Trophoblast cell (in vitro differentiated cells and primary cell): ENCODE measurements at places on chromosomes 6 and 20.
A peak's percentile ranks its signal among the peaks of the same experiment; 100 is the strongest.

DNA sequence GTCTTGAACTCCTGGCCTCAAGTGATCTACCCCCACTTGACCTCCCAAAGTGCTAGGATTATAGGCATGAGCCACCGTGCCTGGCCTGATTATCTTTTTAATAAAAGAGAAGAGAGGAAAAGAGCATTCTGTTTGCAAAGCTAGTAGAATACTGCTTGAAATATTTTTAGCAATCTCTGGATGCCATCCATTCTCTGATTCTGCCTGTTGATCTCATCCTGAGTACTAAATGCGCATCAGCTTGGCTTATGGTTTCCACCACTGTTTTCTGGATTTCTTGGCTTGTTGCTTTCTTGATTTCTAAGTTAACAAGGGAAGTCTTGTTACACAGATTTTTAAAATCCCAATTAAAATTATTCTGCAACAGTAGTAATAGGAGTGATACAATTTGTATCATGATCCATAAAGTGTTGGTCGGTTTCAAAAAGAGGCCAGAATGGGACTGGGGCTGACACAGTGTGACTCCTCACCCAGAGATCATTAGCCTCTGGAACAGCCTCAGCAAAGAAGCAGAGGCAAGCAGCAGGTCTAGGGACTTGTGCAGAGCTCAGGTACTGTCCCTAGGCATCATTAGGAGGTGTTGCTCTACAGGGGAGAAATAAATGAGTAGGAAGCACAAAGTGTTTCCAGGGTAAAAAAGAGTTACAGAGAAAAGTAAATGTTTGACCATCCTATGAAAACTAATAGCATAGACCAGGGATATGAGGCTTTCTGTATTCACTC, 17.8 kb upstream of the SLC16A10 start:
- no peak overlapping the region for H3K4me3 ChIP-seq
- DNase-seq = no peak
- H3K4me1 ChIP-seq = peaks cover 3% of the 10 kb centered on the region
- no peak overlapping the region for H3K27ac ChIP-seq
- H3K36me3 ChIP-seq = no peaks in the 10 kb centered on the region

- H3K4me3 ChIP-seq = no peak overlapping the region
- H3K4me1 ChIP-seq = peaks cover 19% of the 10 kb centered on the region
- H3K27me3 ChIP-seq = no peaks in the 10 kb centered on the region
- peak overlapping the region; percentile 59 for H3K27ac ChIP-seq
These were observed 19.5 kb upstream of the SLC22A16 start for GRCh38 chr6:110495949-110496348.

GRCh38 chr20:50772420-50773185, 22.3 kb upstream of the BCAS4 start:
- H3K4me1 ChIP-seq = peaks cover 3% of the 10 kb centered on the region
- H3K27ac ChIP-seq = no peak overlapping the region
- DNase-seq = no peak

DNA sequence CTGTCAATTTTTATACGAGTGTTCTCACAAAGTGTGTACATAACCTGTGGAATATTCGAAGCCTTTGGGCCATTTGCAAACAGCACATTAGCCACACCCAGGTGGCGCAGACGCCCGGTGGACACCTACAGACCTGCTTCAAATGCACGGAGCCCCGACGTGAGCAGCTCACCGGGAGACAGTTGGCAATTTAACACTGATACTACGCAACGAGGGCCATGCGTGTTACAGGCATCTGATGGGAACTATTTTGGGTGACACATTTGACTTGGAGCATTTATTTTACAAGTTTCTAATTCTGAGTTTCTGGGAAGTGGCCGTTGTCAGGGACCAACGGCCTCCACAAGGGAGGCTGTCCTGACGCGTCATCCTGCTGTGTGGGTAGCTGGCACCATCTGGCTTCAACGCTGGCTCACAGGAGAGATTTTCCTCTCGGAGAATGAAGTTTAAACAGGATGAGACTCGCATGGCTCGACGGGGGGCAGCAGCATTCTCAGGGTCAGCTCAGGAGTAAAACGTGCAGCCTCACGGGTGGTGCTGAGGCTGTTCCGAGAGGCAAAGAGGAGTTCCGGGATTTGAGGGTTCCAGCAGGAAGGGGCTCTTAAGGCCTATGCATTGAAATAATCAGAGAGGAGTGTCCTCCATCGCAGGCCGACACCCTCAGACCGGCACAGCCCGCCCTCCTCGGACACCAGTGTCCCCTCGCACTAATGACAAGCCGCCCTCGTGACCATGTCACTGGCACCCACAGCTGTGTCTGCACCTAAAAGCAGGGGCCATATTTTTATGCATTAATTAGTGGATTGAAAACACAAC, 207.4 kb downstream of the DLL1 start:
- no peak for DNase-seq
- H3K4me1 ChIP-seq = no peaks in the 10 kb centered on the region
- no peak overlapping the region for H3K27ac ChIP-seq
- H3K36me3 ChIP-seq = no peaks in the 10 kb centered on the region
- no peak overlapping the region for H3K4me3 ChIP-seq

- no peak overlapping the region for H3K4me3 ChIP-seq
- no peaks in the 10 kb centered on the region for H3K36me3 ChIP-seq
- H3K27ac ChIP-seq = no peak overlapping the region
- no peaks in the 10 kb centered on the region for H3K4me1 ChIP-seq
- H3K27me3 ChIP-seq = no peaks in the 10 kb centered on the region
- no peak for DNase-seq
These were observed 134.5 kb upstream of the SMLR1 start for GRCh38 chr6:130692659-130693058.

DNA sequence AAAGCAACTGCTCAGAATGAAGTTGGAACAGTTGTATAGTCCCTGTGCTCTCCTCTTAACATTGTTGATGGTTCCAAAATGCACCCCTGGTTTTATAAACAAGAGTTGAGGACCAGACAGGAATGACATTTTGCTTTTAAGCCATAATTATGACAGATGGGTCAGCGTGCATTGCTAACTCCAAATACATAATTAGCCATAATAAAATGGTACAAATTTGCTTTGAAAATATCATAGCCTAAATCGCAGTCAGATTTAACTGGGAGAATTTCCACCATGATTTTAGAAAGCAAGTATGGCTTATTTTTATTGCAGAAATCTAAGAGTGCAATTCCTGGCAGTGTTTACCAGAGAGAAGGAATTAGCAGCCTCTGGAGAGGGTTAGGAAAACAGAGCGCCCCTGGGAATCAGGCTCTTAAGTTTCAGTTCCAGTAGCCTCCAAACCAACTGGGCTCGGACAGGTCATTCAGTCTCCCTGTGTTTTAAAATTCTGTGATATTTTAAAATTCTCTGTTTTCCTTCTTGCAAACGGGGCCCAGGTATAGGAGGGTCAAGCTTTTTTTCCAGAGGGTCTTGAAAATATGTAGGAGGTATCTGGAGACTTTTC, 302.3 kb downstream of the TBC1D7 start:
- no peaks in the 10 kb centered on the region for H3K36me3 ChIP-seq
- DNase-seq = no peak
- H3K4me3 ChIP-seq = no peak overlapping the region
- H3K4me1 ChIP-seq = no peaks in the 10 kb centered on the region

GRCh38 chr20:11035211-11035610, 361.4 kb upstream of the JAG1 start:
- no peak overlapping the region for H3K4me3 ChIP-seq
- H3K36me3 ChIP-seq = no peaks in the 10 kb centered on the region

- H3K4me1 ChIP-seq = no peaks in the 10 kb centered on the region
- no peaks in the 10 kb centered on the region for H3K27me3 ChIP-seq
- H3K36me3 ChIP-seq = no peaks in the 10 kb centered on the region
- H3K27ac ChIP-seq = no peak overlapping the region
- DNase-seq = no peak
These were observed 11.3 kb downstream of the NT5E start for GRCh38 chr6:85460921-85461797.

DNA sequence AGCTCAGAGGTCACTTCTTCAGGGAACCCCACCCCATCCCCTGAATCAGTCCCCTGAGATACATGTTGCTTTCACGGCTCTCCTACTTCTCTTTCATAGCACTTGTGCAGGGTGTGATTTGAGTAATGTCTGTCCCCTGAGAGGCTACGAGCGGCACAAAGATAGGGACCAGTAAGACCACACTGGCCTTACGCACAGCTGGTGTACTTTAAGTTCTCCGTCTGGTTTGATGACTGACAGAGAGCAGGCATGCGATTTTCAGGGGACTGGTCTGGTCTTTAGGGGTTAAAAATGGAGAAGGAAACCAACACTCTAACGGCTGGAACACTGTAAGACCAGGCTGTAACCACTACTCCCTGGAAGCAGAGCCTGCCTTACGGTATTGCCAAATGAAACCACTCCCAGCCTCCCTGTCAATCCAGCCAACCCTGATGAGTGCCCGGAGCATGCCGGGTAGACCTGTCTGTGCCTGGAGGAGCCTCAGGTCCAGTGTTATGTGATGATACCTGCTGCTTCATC, 47.1 kb downstream of the ELMO2 start:
- no peak overlapping the region for H3K27ac ChIP-seq
- H3K4me1 ChIP-seq = peaks cover 15% of the 10 kb centered on the region
- peaks cover 34% of the 10 kb centered on the region for H3K36me3 ChIP-seq

DNA sequence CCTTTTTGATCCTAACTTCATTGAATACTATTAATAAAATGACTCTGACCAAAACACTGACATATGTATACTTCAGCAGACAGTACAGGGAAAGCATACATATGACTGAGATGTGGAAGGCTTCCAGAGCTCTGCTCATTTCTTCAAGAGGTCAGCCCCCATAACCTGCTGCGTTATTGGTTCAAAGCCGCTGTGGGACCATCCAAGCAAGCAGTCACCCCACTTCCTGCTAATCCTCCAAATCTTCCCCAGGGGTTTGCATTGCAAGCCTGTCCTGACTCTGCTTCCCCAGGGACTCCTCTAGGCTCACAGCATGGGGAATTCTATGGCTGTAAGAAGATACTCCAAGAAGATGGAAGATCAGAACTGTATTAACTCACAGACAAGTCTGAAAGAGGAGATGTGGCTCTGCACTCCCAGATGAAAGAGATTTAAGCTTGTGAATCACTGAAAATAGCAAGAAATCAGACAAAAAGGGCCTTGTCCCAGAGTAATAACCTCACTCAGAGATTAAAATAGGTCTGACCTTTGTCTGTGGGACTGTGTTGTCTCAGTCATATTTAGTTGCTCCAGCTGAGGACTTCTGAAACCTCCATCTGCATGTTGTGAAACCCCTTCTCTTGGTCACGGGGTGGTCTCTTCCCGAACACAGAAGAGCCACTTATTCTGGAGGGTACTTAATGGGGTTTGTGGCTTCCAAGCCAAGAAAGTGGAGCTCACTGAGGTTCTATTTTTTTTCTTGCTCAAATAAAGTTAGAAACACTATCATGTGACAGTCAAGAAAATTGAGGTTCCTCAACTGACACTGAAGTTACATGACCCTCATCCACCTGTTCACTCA, 101.5 kb upstream of the MARCKS start:
- H3K4me1 ChIP-seq = no peaks in the 10 kb centered on the region
- H3K4me3 ChIP-seq = no peak overlapping the region
- H3K27me3 ChIP-seq = no peaks in the 10 kb centered on the region
- no peak for DNase-seq

DNA sequence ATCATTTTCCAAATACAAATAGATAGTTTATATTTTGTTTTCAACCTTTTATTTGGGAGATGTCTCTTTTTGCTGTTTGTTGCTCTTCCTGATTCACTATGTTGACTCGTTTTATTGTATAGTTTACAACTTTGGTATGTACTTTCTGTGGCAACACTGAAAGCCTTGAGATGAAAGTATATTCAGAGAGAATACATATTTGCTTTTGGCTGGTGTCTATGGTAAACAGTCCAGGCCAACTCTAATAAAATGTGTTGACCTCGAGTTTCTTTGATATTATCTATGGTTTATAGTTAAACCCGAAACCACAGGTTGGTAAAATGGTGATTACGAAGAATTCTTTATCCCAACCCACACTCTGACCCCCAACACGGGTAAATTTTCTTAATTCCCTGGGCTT, 919.6 kb upstream of the MAP3K7 start:
- H3K27ac ChIP-seq = no peak overlapping the region
- H3K4me3 ChIP-seq = no peak overlapping the region
- H3K4me1 ChIP-seq = no peaks in the 10 kb centered on the region
- no peaks in the 10 kb centered on the region for H3K27me3 ChIP-seq

- no peaks in the 10 kb centered on the region for H3K36me3 ChIP-seq
- no peaks in the 10 kb centered on the region for H3K27me3 ChIP-seq
- H3K4me1 ChIP-seq = peaks cover 12% of the 10 kb centered on the region
- H3K27ac ChIP-seq = no peak overlapping the region
These were observed 103.1 kb upstream of the MRPS10 start for GRCh38 chr6:42320762-42321161.

- no peak overlapping the region for H3K27ac ChIP-seq
- H3K4me3 ChIP-seq = no peak overlapping the region
- peaks cover 55% of the 10 kb centered on the region for H3K36me3 ChIP-seq
- no peaks in the 10 kb centered on the region for H3K4me1 ChIP-seq
These were observed 62.1 kb downstream of the GINS1 start for GRCh38 chr20:25469558-25469957.

GRCh38 chr6:30613251-30614043, 3.6 kb downstream of the PPP1R10 start:
- no peak overlapping the region for H3K4me3 ChIP-seq
- DNase-seq = no peak
- H3K27ac ChIP-seq = no peak overlapping the region
- H3K27me3 ChIP-seq = no peaks in the 10 kb centered on the region

- DNase-seq = no peak
- no peak overlapping the region for H3K27ac ChIP-seq
- H3K4me3 ChIP-seq = no peak overlapping the region
- H3K36me3 ChIP-seq = peaks cover 10% of the 10 kb centered on the region
These were observed 26.0 kb downstream of the SLC2A10 start for GRCh38 chr20:46735436-46735835.
